Activated CD4-positive, alpha-beta T cell treated with anti-CD3 and anti-CD28 coated beads for 4 hours (primary cell): ENCODE measurements at places on chromosomes 2 and 18.

GRCh38 chr2:74328074-74328473 is 15.1 kb downstream of the SLC4A5 start:
- DNase-seq: no peak

- DNase-seq: no peak
Measured at GRCh38 chr2:98872526-98872925, 63.5 kb downstream of the CRACDL start.

- no peak for DNase-seq
Measured at GRCh38 chr2:30253873-30254684, 22.7 kb downstream of the LBH start.

DNA sequence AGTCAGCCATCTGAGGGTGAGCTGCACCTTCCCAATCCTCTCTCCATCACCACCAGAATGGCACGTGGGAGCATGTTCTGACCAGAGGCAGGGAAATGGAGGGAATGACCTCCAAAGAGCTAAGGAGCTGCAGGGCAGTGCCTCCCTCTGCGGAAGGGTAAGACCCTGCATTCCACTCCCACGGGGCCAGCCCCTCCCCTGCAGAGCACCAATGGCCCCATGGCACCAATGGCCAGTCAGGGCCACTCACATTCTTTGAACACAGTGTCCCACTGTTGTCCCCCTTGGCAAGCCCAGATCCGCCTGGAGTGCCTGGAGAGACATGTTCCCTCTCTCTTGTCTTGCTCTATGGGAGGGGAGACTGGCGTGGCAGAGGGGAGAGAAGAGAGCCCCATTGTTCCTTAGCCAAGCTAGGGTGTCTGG is 164.4 kb downstream of the TNS1 start:
- no peak for DNase-seq

- DNase-seq: no peak
Measured at GRCh38 chr18:48889981-48890762, 60.6 kb downstream of the SMAD7 start.
